ENCODE measurements at places on chromosomes 4 and X. TPM values are rescaled to one million over a fixed set of nuclear protein-coding genes. Genes with fewer than 3 reads are reported as not detected.

DNA sequence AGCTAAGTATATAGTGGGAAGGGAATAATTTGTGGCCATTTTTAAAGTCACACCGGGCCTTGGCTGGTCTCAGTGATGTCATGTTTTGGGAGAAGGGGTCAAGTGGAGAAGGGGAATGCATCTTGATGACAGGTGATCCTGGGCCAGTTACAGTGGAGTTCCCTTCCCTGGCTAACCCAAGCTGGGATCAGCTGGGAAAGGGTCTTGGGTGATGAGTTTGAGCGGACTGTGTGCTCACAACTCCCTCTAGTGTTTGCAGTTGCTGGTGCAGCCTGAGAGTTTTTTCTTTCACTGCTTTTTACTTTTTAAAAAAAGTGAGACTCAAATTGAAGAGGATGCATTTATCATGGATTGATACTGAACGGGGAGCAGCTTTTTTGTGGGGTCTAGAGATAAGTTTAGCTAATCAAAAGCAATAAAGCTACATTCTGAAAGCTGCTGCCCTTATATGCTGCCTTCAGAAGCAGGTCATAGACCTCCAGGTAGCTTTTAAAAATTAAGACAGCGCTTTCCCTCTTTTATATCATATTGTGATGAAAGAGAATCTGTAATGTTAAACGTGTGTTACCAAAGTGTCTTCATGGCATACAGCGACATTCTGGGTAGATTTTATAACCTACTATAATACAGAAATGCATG lies 164.7 kb downstream of the DCLK2 start:
- no peaks in the 10 kb centered on the region for H3K27me3 ChIP-seq
- H3K4me1 ChIP-seq: no peaks in the 10 kb centered on the region

- no peak for DNase-seq
- no peaks in the 10 kb centered on the region for H3K27me3 ChIP-seq
- no peak overlapping the region for H3K27ac ChIP-seq
- H3K4me1 ChIP-seq: no peaks in the 10 kb centered on the region
Observed at GRCh38 chr4:112327965-112328733, 31.0 kb downstream of the ALPK1 start.

GRCh38 chr4:26558166-26558895 lies 25.6 kb upstream of the TBC1D19 start:
- H3K27ac ChIP-seq: no peak overlapping the region
- no peaks in the 10 kb centered on the region for H3K36me3 ChIP-seq
- no peak overlapping the region for H3K4me3 ChIP-seq
- H3K4me1 ChIP-seq: no peaks in the 10 kb centered on the region
- peaks cover 2% of the 10 kb centered on the region for H3K27me3 ChIP-seq

Gene ADH1C
- not detected for total RNA-seq

Gene DCAF4L1
- total RNA-seq: 0.48 TPM

DNA sequence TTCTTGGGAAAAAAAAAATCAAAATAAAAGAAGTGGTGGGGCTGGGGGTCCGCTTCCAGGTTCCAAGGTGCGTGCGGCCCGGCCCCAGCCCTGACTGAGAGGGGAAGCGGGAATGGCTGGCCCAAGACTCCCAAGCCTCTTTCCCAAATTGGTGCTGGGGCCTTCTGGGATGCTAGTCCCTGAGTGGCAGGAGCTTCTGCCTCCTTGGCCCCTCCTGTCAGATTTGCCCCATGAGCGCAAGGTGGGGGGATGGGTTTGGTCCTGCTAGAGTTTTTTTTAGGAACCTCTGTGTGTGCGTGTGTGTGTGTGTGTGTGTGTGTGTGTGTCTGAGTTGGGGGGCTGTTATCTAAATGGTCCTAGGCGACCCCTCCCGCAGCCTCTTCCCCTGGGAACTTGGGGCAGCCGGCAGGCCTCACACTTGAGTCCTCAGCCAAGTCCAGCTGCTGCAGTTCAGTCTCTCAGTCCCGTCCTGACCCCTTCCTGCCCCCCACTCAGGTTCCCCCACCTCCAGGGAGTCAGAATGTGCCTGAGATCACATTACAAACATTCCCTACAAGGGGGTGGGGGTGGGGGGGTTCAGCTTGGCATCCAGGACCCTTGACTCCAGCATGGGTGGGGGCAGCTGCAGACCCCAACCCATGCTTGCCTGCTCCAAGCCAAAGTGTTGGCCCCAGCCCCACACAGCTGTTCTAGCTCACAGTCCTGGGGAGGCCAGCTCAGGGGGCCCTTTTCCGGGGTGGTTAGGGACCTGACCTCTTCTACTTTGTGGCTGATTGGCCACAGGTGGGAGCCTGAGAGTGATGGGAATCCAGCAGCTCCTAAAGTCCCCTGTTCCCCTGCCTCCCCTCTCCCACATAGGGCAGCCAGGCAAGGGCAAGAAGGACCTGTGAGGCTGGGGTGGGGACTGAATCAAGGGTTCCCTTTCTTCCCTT lies 4.0 kb downstream of the EFNB1 start:
- no peaks in the 10 kb centered on the region for H3K36me3 ChIP-seq
- no peak overlapping the region for H3K4me3 ChIP-seq
- peaks cover 3% of the 10 kb centered on the region for H3K27me3 ChIP-seq
- DNase-seq: no peak
- peaks cover 35% of the 10 kb centered on the region for H3K4me1 ChIP-seq

GRCh38 chr4:26120098-26120825 lies 200.6 kb upstream of the RBPJ start:
- no peaks in the 10 kb centered on the region for H3K4me1 ChIP-seq
- H3K4me3 ChIP-seq: no peak overlapping the region
- no peaks in the 10 kb centered on the region for H3K27me3 ChIP-seq

GRCh38 chr4:67934628-67935027 lies 28.7 kb downstream of the TMPRSS11A start:
- DNase-seq: no peak
- H3K4me1 ChIP-seq: no peaks in the 10 kb centered on the region
- no peaks in the 10 kb centered on the region for H3K36me3 ChIP-seq
- H3K27ac ChIP-seq: no peak overlapping the region
- no peak overlapping the region for H3K4me3 ChIP-seq

Gene CYBB
- total RNA-seq: 20.9 TPM

Gene FAM184B
- 0.05 TPM for total RNA-seq

DNA sequence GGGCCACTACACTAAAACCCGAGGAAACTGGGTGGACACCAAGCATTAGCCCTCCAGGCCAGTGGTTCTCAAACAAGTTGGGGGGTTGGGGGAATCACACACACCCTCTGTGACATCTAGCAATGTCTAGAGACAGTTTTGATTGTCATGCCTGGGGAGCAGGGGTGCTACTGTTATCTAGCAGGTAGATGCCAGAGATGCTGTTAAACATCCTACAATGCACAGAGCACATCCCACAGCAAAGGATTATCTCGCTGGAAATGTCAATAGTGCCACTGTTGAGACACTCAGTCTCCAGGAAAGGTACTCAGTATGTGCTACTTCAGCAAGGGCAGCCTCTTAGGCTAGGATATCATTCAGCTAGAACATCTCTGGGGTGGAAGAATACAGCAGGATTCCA lies 1.3 kb downstream of the SMC1A start:
- H3K4me3 ChIP-seq: no peak overlapping the region
- H3K36me3 ChIP-seq: no peaks in the 10 kb centered on the region
- peaks cover 19% of the 10 kb centered on the region for H3K4me1 ChIP-seq

GRCh38 chrX:123193101-123193500 lies 9.0 kb downstream of the GRIA3 start:
- no peaks in the 10 kb centered on the region for H3K4me1 ChIP-seq
- DNase-seq: no peak
- no peaks in the 10 kb centered on the region for H3K36me3 ChIP-seq
- H3K27ac ChIP-seq: no peak overlapping the region
- no peak overlapping the region for H3K4me3 ChIP-seq

DNA sequence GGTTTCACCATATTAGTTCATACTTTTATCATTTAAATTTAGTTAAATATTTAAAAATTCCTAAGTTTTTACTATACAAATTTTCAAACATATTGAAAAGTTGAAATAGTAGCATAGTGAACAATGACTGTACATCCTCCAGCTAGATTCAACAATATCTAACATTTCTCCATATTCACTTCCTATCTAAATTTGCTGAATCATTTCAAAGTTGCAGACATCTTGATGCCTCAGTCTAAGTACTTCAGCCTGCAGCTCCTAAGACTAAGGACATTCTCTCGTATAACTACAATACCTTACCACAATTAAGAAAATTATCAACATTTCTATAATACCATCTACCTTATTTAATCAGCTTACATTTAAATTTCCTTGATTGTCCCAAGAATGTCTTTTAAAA lies 132.7 kb downstream of the TMEM164 start:
- no peak overlapping the region for H3K27ac ChIP-seq
- no peaks in the 10 kb centered on the region for H3K4me1 ChIP-seq
- no peaks in the 10 kb centered on the region for H3K36me3 ChIP-seq
- no peak for DNase-seq
- H3K27me3 ChIP-seq: no peaks in the 10 kb centered on the region

- peaks cover 10% of the 10 kb centered on the region for H3K4me1 ChIP-seq
- DNase-seq: peak; percentile 2
- no peak within 1 kb of the TSS for H3K27ac ChIP-seq
- H3K4me3 ChIP-seq: peak within 1 kb of the TSS; percentile 14
Observed at GRCh38 chrX:134236626-134237614, at the start of gene CCDC160. Gene CCDC160 (plus strand): TSS chrX:134237182. CDS start chrX:134244801, 7,619 bp downstream.

DNA sequence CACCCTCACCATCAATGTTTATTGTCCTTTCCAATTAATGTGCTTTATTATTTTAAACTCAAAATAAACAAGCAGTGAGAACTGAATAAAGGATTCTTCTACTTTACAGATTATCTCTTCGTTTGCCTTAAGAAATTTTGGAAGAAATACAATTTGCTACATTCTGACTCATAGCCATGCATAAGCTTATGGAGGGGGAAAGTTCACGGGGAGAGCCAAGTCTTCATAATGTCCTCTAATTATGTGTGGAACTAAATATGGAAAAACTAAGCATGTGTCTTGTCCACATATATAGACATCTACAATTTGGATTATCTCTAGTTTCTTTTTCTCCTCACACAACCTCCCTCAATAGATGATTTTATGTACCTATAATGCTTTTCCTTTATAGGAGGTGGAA lies 17.5 kb downstream of the CXCL13 start:
- DNase-seq: no peak
- H3K4me1 ChIP-seq: peaks cover 6% of the 10 kb centered on the region
- no peaks in the 10 kb centered on the region for H3K27me3 ChIP-seq
- no peak overlapping the region for H3K4me3 ChIP-seq
- H3K36me3 ChIP-seq: no peaks in the 10 kb centered on the region

Gene STOX2
- not detected for total RNA-seq

Gene DUSP9
- total RNA-seq: not detected

DNA sequence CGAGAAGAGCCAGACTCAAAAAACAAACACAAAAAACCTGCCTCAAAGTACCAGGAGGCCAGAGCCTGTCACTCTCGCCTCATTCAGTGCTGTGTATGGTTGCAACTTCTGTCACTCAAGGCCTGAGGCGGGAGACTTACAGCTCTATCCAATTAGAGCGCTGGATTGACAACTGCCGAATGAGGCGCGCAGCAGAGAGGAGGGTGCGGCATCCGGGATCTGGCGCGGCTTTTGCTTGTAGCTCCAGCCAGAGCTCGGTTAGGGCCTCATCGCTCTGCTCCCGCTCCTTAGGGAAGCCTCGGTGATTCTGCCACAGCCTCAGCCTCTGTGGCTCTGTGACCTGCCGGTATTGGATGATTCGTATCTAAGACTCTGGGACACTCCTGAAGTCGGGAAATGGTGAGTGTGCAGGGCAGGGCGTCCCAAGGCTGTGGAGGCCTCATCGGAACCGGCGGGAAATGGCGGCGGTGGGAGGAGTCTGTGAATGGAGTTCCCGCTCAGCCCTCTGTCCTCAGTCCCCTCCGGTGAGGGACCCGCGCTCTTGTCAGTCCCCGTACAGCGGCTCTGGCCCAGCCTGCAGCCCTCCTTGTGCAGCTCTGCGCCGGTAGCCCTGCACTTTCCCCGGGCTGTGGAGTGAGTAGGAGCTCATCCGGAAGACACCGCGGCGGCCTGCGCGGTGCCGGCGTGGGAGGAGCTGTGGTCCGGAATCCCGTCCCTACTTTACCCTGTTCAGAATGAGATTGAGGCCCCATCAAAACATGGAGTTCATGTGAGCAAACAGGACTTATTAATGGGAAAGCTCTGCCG lies at the start of gene ZNF718:
Gene ZNF718, plus strand, starts transcription at position 227 of the 807 bp plus-strand sequence. Its CDS starts 170 bp downstream, at position 397.
- peaks cover 57% of the 10 kb centered on the region for H3K4me1 ChIP-seq
- peaks cover 22% of the 10 kb centered on the region for H3K36me3 ChIP-seq
- H3K27me3 ChIP-seq: no peaks in the 10 kb centered on the region
- H3K4me3 ChIP-seq: peak within 1 kb of the TSS; percentile 74
- H3K27ac ChIP-seq: peak within 1 kb of the TSS; percentile 78

DNA sequence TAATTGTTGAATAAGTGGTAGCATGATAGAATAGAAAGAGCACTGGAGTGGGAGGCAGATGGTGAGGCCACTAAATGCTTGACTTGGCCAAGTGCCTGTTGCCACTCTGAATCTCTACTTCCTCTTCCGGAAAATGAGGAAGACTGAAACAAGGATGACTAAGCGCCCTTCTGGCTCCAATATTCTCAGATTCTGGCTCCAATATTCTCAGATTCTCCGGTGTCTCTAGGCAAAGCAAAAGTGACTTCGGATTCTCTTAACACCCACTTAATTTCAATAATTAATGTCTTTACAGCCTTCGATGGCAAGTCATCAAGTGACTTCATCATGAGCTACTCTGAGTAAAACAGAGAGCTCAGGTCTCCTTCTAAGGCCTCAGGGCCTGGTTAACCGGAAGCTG lies 402.2 kb upstream of the FGF13 start:
- no peaks in the 10 kb centered on the region for H3K4me1 ChIP-seq
- no peak for DNase-seq
- H3K4me3 ChIP-seq: no peak overlapping the region
- no peaks in the 10 kb centered on the region for H3K36me3 ChIP-seq

Gene KLHL8
- 11.2 TPM for total RNA-seq

Gene HPSE
- 1.5 TPM for total RNA-seq

GRCh38 chr4:128690011-128690410 lies 119.5 kb upstream of the JADE1 start:
- no peak for DNase-seq
- H3K27ac ChIP-seq: no peak overlapping the region
- H3K4me3 ChIP-seq: no peak overlapping the region

DNA sequence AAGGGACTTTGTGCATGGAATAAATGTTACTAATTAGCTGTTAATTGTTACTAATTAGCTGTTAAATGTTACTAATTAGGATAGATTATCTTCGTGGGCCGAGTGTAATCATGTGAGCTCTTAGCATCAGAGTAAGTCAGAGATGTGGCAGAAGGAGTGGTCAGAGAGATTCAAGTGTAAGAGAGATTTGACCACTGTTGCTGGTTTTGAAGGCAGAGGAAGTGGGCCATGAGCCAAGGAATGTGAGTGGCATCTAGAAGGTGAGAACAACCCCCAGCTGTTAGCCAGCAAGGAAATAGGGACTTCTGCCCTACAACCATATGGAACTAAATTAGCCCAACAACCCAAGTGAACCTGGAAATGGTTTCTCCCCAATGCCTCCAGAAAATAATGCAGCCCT lies 28.2 kb downstream of the ODAPH start:
- no peak for DNase-seq
- no peak overlapping the region for H3K27ac ChIP-seq
- no peaks in the 10 kb centered on the region for H3K36me3 ChIP-seq
- H3K4me1 ChIP-seq: no peaks in the 10 kb centered on the region
- H3K27me3 ChIP-seq: peaks cover 4% of the 10 kb centered on the region
- H3K4me3 ChIP-seq: no peak overlapping the region

All from natural killer cell (primary cell).